ENCODE measurements at places on chromosomes 4 and X. TPM values are rescaled to one million over a fixed set of nuclear protein-coding genes. Genes with fewer than 3 reads are reported as not detected.

Gene NSG1
- total RNA-seq, result 0.26 TPM

Gene NOX1
- total RNA-seq, result not detected

Gene USP27X
- 2.4 TPM for total RNA-seq

Gene RAB39B
- 0.13 TPM for total RNA-seq

Gene SMARCA1
- 78.5 TPM for total RNA-seq

Gene IL1RAPL2
- not detected for total RNA-seq

Gene FAM9C
- not detected for total RNA-seq

Gene RNF150
- 0.13 TPM for total RNA-seq

Gene GPAT3
- 1.4 TPM for total RNA-seq

Gene AFM
- total RNA-seq, result not detected
